ENCODE measurements at places on chromosomes 5 and 9.

DNA sequence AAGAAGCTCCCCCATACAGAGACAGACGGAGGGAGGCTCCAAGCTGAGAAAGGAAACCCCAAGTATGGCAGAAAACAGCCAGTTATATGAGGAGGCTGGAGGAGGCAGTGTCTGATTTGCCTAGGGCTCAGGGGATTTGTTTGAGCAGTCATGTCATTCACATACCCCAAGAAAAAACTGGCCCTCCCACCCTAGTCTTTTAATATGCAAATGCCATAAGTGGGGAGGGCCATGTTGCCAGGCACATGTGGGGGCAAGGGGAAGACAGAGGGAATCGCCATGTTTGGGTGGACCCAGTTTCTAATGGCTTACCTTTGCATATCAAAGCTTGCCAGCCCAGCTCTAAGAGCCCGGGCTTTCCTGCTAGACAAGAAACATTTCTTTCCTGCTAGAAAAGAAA is 1163.8 kb downstream of the TAF11L14 start:
- no peak for DNase-seq

GRCh38 chr5:77924081-77924480 is 147.9 kb upstream of the TBCA start:
- peak; percentile 52 for DNase-seq

- peak; percentile 76 for DNase-seq
Measured at GRCh38 chr9:16809912-16810610, 60.4 kb downstream of the BNC2 start.

GRCh38 chr5:141951332-141951781 is 6.6 kb downstream of the PCDH12 start:
- no peak for DNase-seq

- DNase-seq, result no peak
Measured at GRCh38 chr9:132154863-132155567, 6.8 kb upstream of the NTNG2 start.

DNA sequence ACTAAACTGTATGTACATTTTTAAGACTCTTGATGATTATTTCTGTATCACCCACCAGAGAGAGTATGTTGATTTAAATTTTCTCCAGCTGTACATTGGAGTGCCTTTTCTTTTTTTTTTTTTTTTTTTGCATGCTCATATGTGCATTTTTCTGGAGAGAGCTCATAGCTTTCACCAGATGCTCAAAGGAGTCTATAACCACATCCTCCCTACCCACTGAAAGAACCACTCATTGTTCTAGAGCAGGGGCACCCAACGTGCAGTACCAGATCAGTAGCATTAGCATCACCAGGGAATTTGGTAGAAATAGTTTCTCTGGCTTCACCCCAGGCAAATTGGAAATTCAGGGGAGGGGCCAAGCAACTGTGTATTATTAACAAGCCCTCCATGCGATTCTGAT is 53.9 kb upstream of the TMEM171 start:
- DNase-seq, result no peak
